A549 treated with ZK216348 at 1 μM for 4 hours (cell line): ENCODE measurements at places on chromosomes 7 and 10. TPM values are rescaled to one million over a fixed set of nuclear protein-coding genes. Genes with fewer than 3 reads are reported as not detected.

Gene PAX4
- total RNA-seq, result not detected in 5 replicates

Gene ADRA2A
- total RNA-seq, result 0.05 TPM in 1 of 5 replicates, not detected in the others

Gene TLX1
- not detected in 5 replicates for total RNA-seq

Gene SRI
- total RNA-seq, result 123 to 142 TPM (median 137 TPM) in 5 replicates

Gene STAG3
- 0.06 to 0.40 TPM (median 0.21 TPM) in 5 replicates for total RNA-seq

Gene RASA4
- 1.4 to 2.8 TPM (median 2.3 TPM) in 5 replicates for total RNA-seq

Gene CTAGE4
- total RNA-seq, result not detected in 5 replicates

Gene SMO
- total RNA-seq, result 10.4 to 18.4 TPM (median 15.3 TPM) in 5 replicates
